ENCODE measurements at places on chromosomes 13 and 19.
A peak's percentile ranks its signal among the peaks of the same experiment; 100 is the strongest.

DNA sequence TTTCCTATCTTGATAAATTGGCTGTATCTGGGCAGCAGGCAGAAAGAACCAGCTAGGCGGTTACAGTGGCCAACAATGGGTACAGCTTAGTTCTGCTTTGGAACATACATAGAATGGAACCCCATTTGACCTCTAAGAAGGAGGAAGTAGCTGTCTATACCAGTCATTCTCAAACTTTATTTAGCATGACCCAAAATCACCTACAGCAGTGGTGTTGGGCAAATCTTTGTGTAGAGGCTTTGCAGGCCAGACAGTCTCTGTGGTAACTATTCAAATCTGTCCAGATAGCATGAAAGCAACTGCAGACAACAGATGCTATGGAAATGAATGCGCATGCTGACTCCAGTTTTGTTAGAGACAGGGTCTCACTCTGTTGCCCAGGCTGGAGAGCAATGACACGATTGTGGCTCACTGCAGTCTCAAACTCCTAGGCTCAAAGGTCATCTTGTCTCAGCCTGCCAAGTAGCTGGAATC, 12.0 kb upstream of the KCNC3 start:
- no peak for DNase-seq

DNA sequence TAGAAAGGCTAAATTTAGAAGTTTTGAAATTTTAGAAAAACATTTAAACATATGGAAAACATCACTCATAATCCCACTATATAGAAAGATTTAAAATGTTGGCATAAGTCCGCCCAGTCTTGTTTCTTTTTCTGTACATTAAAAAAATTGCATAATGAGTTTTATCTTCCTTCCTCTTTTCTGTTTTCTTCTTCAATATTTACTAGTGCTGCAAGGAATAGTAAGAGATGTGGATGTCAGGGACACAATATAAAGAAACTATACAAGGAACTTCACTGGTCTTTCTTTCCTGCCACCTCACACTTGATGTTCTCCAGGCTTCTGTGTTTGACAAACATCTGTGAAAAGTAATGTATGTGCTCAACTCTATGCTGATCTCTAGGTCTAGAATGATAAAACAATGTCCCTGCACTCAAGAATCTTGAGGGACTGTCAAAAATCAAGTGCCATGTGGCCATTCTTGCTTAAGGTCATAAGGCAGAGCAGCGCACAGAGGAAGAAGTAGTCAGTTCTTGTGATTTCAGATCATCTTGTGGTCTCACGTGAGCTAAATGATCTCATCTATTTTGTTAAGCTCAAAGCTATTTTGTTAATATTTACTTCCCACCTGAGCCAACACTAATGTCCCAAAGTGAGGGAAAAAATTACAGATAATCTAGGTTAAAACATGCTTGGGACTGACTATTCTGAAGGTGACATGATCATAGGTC, 186.9 kb upstream of the OBI1 start:
- no peak for DNase-seq

DNA sequence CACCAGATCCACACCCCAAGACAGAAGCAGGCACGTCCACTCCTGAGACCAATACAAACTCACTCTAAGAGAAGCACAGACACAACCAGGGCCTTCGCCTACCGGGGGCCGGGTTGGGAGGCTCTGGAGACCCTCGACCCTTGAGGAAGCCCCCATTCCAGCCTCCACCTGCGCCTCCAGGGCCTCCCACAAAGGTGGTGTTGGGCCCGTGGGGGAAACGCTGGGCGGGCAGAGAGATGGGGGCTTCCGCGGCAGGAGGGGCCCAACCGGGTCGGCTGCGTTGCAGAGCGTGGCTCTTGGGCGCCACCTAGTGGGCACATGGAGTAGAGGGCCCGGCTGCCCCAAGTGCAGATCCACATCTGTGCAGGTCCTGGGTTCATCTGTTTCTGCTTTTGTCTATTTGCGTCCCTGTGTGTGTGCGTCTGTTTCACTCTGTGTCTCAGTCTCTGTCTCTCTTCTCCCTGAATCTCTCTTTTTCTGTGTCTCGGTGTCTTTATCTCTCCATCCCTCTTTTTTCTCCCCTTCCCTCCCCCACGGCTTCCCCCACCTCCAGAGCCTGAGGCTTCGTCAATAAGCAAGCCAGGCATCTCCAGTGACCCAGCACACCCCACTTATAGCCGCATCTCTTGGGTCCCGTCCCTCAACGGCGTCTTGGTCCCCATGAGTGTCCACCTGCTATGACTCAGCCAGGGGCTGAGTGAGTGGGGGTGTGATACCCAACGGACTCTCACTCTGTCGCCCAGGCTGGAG, 10.5 kb upstream of the TINCR start:
- peak; percentile 91 for DNase-seq

DNA sequence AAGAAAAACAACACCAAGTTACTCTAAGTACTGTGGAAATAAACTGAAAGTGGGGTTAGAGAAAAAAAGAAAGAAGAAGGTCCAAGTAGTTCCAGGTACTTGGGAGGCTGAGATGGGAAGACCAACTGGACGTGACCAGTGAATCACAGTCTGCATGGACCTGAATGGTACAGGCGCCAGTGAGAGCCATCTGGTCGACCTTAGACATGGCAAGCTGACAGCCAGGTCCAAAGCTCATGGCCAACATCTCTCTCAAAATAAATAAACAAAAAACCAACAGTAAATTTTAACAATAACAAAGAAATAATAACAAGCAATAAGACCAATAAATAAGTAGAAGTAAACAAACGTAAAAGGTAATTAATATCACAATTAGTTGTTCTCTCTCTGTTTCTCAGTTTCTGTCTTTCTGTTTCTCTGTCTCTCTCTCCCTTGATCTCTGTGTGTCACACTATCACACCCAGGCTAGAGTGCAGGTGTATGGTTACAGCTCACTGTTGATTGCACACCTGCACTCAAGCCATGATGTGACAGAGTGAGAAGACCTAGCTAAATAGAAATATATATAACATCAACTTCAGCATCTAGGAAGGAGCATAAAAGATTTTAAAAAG, 31.6 kb upstream of the ZNF724 start:
- DNase-seq: no peak

- DNase-seq: peak; percentile 71
Measured at GRCh38 chr19:43784241-43784980, 3.6 kb upstream of the KCNN4 start.

All from endodermal cell (in vitro differentiated cells).